LoVo (cell line): ENCODE measurements at places on chromosomes 3 and 15.

- no peak for DNase-seq
Measured at GRCh38 chr3:46146548-46146947, 61.6 kb downstream of the CCR1 start.

DNA sequence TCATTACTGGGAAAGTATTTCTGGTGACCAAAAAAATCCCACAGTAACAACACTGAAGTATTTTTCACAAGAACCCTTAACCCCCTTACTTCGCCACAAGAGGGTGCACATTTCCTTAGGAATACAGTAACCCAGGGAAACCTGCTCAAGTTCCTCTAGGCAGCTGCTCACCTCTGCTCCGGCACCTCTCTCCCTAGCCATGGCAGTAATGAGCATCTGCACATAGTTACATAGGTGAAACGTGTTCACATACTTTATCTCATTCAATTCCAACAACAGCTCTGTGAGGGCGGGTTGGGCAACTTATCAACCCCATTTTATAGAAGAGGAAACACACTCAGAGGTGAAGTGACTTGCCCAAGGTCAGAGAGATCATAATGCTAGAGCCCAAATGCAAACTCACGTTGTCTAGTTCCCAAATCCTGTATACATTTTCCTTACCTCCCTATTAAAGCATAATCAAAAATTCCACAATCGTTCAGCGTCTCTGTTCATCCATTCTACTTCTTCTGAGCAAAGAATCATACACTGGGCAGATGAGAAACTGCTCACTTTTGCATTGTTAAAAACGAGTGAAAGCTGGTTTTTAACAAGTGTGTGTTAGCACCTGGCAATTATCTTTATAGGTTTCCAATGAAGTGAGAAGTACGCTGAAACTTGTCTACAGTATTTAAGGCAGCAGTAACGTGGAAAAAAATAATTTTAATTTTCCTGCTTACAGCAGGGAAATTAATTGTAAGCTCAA, 90.7 kb downstream of the IGF2BP2 start:
- DNase-seq: peak; percentile 77

DNA sequence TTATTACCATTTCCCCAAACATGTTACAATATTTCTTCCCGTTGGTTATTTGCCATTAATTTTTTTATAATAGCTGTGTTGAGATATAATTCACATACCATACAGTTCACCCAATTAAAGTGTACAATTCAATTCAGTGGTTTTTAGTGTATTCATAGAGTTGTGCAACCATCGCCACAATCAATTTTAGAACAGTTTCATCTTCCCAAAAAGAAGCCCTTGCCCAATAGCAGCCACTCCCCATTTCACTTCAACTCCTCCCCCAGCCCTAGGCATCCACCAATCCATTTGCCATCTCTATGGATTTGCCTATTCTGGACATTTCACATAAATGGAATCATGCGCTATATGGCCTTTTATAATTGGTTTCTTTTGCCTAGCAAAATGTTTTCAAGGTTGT, 225.1 kb downstream of the EPHB1 start:
- DNase-seq: no peak

DNA sequence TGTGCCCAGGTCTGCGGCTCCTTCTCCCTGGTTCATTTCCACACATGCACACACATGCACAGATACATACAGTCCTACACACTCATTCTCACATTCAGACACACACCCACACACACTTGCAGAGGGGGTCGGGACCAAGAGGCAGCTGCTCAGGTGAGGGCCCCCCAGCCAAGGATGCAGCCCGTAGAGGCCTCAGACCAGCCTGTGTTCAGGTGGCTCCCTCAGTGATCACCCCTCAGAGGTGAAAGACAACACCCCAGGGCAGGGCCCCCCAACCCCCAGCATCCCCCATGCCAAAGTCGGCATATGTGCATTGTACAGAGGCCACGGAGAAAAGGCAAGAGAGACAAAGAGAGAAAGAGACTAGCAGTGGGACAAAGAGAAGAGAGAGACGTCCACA, 5.9 kb upstream of the CORO2B start:
- no peak for DNase-seq

- no peak for DNase-seq
Measured at GRCh38 chr15:98653686-98654085, 5.3 kb downstream of the IGF1R start.

GRCh38 chr3:123488645-123489347, 39.9 kb upstream of the ADCY5 start:
- no peak for DNase-seq

DNA sequence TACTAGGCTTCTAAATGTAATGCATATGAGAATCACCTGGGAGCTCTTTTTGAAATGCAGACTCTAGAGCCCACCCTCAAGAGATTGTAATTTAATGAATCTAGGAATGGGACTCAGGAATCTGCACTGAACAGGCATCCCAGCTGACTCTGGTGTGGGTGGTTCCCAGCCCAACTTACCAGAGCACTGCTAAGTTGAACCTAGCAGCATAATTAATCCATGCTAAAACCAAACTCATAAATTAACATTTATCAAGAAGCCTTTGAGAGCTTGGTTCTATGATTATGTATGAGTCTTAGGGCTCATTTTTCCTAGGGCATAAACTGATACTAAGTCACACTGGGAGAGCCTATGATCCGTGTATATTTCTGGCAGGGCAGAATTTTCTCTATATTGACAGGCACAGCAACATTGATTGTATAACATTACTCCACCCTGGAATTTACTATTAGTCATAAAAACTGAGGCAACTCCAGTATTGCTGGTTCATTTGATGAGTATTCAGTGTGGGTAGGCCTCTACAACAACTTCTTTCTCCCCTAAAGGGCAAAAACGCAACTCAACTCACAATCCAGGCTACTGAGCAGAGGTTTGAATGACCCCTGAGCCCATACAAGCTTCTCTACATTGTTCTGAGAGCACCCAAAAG, 10.7 kb upstream of the CSTA start:
- no peak for DNase-seq

GRCh38 chr3:46429671-46430070, 22.6 kb downstream of the CCRL2 start:
- no peak for DNase-seq

- DNase-seq: no peak
Measured at GRCh38 chr15:25238126-25238525, 200.7 kb downstream of the UBE3A start.

DNA sequence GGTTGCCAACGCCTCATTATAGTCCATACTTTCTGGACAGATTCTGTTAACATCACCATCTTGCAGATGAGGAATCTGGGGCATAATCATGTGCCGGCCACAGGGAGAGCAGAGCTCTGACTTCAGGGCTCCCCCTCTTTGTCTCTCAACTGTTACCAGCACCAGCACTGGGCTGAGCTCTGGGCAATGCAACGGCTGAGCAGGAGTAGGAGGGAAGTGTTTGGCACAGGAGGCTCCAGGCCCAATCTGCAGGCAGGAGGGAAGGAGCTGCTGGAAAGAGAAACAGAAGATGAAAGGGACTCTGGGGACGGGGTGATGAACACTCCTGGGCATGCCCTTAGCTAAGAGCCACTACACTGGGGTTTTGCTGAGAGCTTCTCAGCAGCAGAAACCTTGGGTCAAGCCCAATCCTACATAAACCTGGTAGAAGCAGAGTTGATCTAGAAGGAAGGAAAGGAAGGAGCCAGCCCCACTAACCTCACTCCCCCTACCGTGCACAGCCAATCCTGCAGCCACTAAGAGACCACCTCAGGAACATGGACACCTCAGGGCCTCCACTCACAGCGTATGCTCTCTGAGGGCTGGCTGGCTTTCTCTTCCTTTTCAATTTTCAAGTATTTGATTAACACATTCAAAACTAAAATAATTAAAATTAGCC, 73.1 kb upstream of the SPATA12 start:
- no peak for DNase-seq

DNA sequence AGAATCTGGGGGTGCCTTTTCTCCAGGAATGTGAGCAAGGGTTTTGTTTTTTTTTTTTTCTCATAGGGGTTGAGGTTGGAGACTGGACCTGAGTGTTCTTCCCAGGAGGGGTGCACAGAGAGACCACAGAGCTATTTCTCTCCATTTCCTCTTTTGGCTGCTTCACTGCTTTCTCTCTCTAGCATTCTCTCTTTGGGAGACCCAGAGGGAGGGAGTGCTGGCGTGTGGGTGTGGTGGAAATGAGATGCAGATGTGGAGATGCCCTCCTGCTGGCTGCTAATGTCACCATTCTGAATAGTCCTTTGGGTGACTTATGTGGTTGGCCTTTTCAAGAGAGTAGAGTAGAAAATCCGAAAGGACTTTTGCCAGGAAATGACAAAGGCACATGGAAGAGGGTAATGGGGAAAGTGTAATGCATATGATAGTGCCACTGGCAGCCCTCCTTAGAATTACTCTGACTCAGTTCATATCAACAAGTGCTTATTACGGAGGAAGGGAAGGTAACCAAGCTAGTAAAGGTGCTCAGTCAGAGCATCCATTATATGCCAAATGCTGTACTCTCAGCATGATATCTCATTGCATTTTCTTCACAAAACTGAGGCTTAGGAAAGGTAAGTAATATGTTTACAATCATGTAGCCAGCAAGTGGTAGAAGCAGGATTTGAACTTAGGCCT, 1.9 kb downstream of the SYN2 start:
- no peak for DNase-seq

DNA sequence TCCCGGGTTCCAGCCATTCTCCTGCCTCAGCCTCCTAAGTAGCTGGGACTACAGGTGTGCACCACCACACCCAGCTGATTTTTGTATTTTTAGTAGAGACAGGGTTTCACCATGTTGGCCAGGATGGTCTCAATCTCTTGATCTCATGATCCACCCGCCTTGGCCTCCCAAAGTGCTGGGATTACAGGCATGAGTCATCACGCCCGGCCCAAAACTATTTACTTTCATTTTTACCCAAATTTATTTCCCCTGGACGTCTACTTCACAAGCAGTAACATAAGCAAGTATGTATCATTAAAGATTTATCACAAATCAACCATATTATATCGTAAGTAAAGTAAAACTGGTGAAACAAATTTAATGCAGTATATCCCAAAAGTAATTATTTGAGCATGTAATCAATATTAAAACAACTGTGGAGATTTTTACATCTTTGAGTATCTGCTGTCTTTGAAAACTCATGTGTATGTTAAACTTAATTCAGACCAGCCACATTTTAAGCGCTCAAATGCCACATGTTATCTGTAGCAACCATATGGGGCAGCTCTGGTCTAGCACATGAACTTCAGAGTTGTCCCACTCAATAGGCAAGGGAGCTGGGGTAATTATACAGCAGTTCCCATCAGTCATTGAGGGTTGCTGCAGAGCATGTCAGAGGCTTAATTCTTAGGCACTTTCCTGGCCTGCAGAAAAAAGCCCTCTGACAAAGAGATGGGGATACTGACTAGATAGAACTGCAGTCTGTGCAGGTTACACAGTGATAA, 185.7 kb upstream of the CTDSPL start:
- DNase-seq: no peak

- no peak for DNase-seq
Measured at GRCh38 chr15:27769652-27770051, 329.5 kb downstream of the OCA2 start.

DNA sequence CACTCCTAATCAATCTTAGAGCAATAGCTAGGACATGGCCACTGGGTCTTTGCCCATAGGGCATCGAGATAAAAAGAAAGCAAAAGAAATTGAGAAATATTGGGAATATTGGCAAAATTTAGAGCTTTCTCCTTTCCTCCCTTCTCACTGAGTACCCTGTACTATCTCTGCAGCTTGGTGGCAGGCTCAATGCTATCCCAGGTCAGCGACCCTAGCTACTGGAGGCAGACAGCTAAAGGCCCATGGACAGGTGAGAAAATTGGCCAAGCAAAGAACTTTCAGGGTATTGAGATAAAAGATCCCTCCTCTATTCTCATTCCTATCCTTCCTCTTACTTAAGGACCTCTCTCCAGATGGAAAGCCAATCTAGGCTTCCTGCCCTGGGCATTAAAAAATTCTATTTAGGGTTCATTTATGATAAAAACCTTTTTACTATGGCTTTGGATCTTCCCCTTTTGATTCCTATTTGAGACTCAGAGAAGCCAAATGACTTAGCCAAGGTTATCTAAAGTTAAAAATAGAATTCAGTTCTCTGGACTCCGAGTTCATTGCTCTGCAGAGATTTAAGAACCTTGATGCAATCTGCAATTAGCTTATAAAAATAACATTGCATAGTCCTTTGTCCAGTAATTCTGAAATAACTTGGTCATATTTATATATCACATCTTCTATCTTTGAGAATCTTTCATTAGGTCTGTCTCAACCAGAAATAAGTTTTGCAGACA, 75.4 kb downstream of the THRB start:
- no peak for DNase-seq

DNA sequence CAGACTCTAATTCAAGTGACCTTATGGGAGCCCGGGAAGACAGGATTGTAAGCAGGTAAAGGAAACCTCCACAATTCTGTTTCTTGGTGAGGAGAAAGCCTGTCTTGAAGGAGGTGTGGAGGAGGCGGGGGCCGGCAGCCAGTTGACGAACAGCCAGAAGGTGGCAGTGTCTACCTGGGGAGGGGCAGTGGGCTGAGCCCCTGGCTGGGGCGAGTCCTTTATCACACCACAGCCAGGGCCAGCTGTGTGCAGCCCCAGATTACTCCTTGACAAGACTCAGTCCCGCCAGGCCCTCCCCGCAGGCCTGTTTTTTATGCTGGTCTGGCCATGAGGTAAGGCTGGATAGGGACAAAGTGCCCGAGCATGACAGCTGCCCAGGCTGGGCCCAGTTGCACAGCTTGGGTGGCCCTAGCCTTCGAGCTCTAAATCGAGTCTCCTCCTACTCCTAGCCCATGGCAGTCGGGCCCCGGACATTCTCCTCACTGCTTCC, 40.9 kb upstream of the IDH2 start:
- DNase-seq: peak; percentile 55

DNA sequence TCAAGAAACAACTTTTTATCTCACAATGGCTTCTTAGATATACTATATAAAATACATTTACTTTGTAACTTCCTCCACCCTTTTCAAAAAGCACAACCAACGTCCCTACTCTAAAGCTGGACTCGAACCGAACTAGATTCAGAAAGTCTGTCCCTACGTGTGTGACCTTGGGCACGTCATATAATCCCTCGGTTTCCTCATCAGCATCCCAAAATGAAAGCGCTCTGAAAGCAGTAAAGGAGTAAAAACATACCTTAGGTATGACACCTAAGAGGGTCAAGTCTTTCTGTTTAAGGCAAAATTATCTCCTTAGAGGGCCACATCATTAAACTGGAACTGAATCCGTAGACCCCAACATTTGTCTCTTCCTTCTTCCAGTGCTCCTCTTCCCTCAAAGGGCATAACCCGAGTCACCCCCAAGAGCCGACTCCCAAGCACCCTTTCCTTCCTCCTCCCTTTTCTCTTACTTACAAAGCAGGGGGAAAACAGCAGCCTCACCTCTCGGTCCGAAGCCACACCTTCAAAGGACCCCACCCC, 663 bp downstream of the PDCD10 start:
- no peak for DNase-seq

GRCh38 chr3:36895496-36896409, 49.1 kb downstream of the TRANK1 start:
- DNase-seq: no peak

GRCh38 chr15:69185706-69186105, 25.3 kb downstream of the GLCE start:
- DNase-seq: no peak

- DNase-seq: no peak
Measured at GRCh38 chr3:87468235-87468634, 191.9 kb upstream of the POU1F1 start.
